ENCODE measurements at places on chromosomes 16 and 17. TPM values are rescaled to one million over a fixed set of nuclear protein-coding genes. Genes with fewer than 3 reads are reported as not detected.

The MYOCD gene
- not detected for polyA plus RNA-seq

The ZNF629 gene
- polyA plus RNA-seq = 6.0 TPM

The SETD6 gene
- polyA plus RNA-seq = 13.5 TPM

The EMP2 gene
- 14.7 TPM for polyA plus RNA-seq

The KIF18B gene
- 5.1 TPM for polyA plus RNA-seq

The PYDC1 gene
- not detected for polyA plus RNA-seq
